ENCODE measurements at places on chromosomes 1 and 21.

- no peaks in the 10 kb centered on the region for H3K4me1 ChIP-seq
- DNase-seq: no peak
- H3K27ac ChIP-seq: no peak overlapping the region
- H3K36me3 ChIP-seq: no peaks in the 10 kb centered on the region
These were observed 354.6 kb downstream of the PTPRU start for GRCh38 chr1:29590583-29591565.

- no peak for DNase-seq
- H3K27ac ChIP-seq: no peak overlapping the region
- H3K27me3 ChIP-seq: no peaks in the 10 kb centered on the region
- no peaks in the 10 kb centered on the region for H3K36me3 ChIP-seq
These were observed 55.5 kb downstream of the TGFBR3 start for GRCh38 chr1:91830242-91831131.

DNA sequence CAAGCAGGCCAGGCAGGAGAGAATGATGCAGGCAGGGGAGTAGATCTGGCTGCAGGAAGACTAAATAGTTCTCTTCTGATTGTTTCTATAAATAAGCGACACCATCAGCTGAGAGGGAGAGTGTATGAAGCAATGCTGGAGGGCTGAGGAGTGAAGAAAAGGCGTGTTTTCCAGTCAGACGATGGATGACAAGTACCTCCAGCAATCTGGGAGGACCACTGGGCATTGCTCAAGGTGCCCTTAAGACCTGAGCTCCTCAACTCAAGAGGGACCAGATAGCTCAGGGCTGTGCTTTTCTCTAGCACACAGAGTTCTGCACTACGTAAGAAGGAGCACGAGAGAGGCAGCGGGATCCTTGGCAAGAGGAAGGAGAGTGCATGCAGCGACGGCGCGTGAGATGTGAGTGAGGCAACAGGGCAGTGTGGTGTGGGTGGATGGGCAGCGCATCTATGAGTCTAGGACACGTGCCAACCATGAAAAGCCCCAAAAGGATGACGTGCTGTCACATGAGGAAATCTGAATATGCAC lies 36.0 kb downstream of the PABPC4 start:
- no peak overlapping the region for H3K27ac ChIP-seq
- peaks cover 7% of the 10 kb centered on the region for H3K4me1 ChIP-seq
- no peak for DNase-seq

- no peak overlapping the region for H3K27ac ChIP-seq
- H3K36me3 ChIP-seq: peaks cover 14% of the 10 kb centered on the region
- H3K4me1 ChIP-seq: no peaks in the 10 kb centered on the region
- no peak overlapping the region for H3K4me3 ChIP-seq
- peaks cover 4% of the 10 kb centered on the region for H3K27me3 ChIP-seq
These were observed 104.6 kb downstream of the TGFBR3 start for GRCh38 chr1:91781371-91781825.

Data from activated T-helper 1 cell treated with anti-CD3 and anti-CD28 coated beads, Interleukin-12 subunit alpha, Interleukin-12 subunit beta, Interleukin-2, Interleukin-4 antibody, amounts not matched to agents 30 ng/mL and 10 ng/mL and 1 ng/mL, durations not matched to agents 14 hours and 24 hours and 36 hours (primary cell).